NCI-H510A (cell line): ENCODE measurements at places on chromosomes 1 and 21.
A peak's percentile ranks its signal among the peaks of the same experiment; 100 is the strongest.

- no peak for DNase-seq
Observed at GRCh38 chr1:54355931-54356679, 50.1 kb downstream of the SSBP3 start.

GRCh38 chr1:91124989-91125417 lies 103.2 kb upstream of the ZNF644 start:
- DNase-seq = peak; percentile 48

- DNase-seq = no peak
Observed at GRCh38 chr1:167710836-167711235, 10.9 kb upstream of the MPZL1 start.

DNA sequence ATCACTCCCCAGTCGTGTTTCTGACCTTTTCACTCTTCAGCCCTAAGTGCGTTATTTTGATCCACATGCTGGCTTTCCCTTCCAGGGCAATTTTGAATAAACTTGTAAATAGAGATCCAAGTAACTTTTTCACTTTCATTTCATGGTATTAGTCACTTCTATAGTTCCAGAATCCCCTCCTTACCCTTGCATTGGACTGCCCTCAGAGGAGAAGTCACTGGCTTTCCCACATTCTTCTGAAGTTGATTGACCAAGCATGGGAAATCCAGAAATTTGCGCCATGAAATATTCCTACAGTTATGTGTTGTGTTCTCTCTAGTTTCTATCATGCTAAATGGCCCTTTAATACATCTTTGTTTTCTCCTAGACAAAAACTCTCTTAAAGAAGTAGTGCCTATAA lies 177.3 kb upstream of the GORAB start:
- DNase-seq = no peak

GRCh38 chr1:207860531-207860930 lies 50.4 kb downstream of the CD34 start:
- no peak for DNase-seq

DNA sequence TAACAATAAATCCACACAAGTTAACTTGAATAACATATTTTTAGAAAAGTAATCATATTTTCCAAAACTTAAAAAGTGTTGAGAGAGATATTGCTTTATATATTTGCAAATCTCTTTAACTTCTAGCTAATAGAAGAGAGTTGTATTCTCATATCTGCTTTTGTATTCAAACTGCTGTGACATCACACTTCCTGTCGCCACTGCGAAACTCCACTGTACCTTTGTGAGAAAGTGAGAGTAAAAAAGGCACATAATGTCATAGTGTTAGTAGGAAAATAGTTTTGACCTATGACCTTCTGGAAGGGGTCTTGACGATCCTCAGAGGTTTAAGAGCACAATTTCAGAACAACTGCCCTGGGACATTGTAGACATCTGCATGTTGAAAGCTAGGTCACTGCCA lies 21.6 kb downstream of the AK5 start:
- no peak for DNase-seq

DNA sequence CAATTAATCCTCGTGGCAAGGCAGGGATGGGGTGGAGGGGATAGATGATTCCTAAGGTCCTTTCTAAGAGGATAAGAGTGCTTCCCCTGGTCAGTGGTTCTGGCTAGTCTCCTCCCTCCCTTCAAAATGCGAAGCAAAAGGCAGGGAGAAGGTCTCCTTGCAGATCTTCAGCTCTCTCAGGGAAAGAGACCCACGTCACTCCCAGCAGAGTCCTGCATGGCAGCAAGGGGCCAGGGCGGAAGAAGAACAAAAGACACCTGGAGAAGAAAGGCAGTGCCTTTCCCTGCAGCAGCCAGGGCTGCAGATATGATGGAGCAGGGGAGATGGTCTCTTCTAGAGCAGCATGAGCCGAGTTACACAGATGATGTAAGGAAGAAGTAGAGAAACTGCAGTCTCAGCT lies 29.6 kb upstream of the SLAMF9 start:
- no peak for DNase-seq
